NCI-H187 (cell line): ENCODE measurements at places on chromosomes 1 and 21.

GRCh38 chr1:69315823-69316222, 251.9 kb upstream of the LRRC7 start:
- DNase-seq, result no peak

GRCh38 chr1:164895026-164895912, 336.3 kb downstream of the PBX1 start:
- DNase-seq, result no peak

- DNase-seq, result no peak
Measured at GRCh38 chr1:162088281-162088969, 18.9 kb downstream of the NOS1AP start.

DNA sequence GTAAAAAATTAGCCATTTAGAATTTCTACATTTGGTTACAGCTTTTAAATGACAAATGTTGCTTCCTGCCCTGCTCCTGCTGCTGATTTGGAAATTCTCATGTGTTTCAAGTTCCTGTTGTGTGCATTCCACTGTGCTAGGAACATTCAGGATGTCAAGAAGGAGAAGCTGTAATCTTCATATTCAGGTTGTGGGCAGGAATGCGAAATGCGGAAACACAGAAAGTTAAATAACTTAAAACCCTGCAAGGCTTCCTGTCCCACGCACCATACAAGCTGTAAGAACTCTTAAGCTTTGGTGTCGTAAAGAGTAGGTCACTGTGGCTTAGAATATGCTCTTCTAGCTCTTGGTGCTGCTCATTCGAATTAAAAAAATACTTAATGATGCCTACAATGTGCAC, 52.6 kb downstream of the S100B start:
- no peak for DNase-seq

GRCh38 chr1:186502087-186502486, 41.2 kb upstream of the PDC start:
- DNase-seq, result no peak

DNA sequence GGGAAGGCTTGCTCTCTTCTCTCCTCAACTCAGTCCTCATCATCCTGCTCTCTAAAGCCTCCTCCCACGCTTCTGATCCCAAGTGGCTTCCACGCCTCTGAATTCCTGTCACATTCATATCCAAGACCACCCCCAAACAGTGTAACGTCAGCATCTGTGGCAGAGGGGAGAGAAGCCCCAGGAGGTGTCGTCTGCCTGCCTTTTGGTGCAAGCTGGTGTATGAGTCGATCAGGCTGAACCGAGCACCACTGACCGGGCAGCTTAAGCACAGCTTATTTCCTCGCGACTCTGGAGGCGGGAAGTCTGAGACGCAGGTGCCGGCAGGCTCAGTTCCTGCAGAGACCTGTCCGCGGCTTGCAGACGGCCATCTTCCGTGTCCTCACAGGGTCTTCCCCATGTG, 123.8 kb upstream of the RAB4A start:
- no peak for DNase-seq

DNA sequence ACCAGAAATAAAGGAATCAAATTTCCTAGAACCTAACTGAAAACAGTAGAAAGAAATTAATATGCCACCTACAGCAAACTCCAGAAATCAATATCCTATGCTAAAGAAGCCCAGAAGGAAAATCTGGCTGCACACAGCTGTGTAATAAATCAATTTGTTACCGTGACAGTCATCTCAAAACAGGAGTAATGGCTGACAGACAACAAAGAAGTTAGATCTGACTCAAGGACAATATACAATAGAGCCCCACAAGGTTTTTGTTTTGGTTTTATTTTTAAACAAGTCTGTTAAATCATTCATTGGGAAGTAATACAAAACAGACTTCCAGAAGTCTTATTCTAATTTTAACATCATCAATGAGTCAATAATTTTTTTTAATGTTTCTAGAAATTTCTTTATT, 168.4 kb downstream of the RERE start:
- DNase-seq, result no peak

DNA sequence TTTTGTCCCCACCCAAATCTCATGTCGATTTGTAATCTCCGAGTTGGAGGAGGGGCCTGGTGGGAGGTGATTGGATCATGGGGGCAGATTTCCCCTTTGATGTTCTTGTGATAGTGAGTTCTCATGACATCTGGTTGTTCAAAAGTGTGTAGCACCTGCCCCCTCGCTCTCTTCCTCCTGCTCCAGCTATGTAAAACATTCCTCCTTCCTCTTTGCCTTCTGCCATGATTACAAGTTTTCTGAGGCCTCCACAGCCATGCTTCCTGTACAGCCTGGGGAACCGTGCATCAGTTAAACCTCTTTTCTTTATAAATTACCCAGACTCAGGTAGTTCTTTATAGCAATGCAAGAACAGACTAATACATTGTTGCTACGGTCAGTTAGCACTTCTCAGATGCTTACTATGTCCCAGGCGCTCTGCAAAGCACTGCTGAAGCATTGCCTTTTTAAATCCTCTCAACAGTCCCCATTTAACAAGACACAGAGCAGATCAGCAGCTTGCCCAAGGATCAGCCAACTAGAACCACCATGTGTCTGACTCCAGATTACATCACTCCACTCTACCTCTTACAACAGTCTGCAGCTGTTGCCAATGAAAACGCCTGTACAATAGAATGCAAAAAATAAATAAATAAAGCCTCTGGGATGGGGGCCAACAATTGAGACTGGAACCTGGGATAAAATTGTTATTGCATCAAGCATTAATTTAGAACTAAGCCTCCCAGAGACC, 52.4 kb upstream of the USP1 start:
- no peak for DNase-seq

DNA sequence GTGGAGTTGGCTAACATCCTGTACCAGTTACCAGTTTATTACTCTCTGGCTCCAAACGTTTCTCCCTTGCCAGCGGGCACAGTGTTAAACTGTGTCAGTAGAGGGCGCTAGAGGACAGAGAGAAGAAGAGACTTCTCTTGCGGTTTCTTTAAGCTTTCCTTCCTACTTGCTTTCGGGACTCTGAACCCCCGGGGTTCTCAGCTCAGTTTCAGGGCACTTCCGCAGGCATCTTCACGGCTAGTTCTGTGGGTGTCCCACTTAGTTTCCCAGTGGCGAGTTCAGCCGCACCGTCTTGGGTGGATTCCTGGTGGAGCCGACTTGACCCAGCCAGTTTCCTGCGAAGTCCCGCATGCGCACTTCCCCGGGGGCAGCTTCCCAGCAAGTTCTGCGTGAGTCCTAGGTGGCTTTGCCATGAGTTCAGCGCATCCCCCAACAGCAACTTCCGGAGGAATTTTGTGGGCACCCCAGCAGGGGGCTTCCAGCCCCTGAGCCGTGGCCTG, 37.9 kb upstream of the BTG2 start:
- DNase-seq, result peak; percentile 87

DNA sequence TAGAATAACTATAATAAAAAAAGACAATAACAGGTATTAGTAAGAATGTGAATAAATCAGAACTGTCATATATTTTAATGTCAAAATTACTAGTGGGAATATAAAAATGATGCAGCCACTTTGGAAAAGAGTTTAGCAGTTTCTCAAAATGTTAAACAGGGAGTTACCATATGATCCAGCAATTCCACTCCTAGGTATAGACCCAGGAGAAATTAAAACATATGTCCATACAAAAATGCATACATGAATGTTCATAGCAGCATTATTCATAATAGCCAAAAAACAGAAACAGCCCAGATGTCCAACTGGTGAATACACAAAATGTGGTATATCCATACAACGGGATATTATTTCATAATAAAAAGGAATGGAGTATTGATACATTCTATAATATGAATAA, 71.6 kb downstream of the NVL start:
- no peak for DNase-seq

DNA sequence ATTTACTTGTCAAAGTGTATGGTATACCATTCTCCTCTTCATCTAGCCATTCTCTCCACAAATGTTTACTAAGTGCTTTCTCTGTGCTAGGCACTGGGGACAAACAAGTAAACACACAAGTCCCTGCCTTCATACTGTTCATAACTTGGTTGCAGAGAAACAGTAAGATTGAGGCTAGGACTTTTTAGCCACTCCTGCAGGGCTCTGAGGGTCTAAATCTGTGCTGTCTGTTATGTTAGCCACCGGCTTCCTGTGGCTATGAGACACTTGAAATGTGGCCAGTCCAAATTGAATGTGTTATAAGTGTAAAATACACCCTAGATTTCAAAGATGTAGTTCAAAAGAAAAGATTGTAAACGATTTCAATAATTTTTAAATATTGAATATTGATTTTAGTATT, 50.2 kb downstream of the AZIN2 start:
- no peak for DNase-seq

GRCh38 chr21:14630556-14631069, 84.5 kb upstream of the SAMSN1 start:
- no peak for DNase-seq

DNA sequence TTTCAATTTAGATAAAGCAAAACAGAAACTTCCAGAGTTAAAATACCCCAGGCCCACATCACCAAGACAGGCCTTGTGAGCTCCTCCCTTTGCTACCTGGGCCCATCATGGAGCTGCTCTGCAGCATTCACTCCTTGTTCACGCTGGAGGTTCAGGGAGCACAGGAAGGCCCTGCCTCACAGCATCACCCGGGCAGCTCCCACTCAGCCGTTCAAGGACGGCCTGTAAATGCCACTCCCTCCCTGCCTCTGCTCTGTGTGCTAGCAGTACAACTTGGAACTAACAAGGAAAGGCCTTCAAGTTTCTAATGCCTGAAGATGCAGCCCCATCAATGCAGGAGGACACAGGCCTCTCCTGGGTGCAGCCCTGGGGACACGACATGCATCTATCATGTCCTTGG, 11.6 kb downstream of the ATP5PO start:
- DNase-seq, result no peak

- DNase-seq, result peak; percentile 32
Measured at GRCh38 chr1:175217721-175218531, 25.4 kb upstream of the KIAA0040 start.

DNA sequence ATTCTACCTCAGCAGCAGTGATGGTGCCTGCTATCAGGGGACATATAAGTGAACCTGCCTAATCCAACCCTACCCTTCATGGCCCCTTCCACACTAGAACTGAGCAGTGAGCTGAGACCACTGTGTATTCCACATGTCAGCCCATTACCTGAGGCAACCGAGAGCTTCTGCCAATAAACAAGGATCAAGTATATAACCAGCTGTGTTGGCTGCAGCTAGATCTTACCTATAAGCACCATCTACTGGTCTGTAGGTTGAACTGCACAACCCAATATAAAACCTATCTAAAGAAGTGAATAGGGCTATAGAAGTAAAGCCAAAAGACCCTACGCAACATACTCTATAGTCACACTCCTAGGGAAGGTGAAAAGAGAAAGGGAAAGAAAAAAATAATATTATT, 376.9 kb downstream of the HHIPL2 start:
- DNase-seq, result no peak

GRCh38 chr1:10973552-10973951, 38.9 kb upstream of the TARDBP start:
- no peak for DNase-seq

GRCh38 chr1:58710190-58711085, 10.6 kb upstream of the MYSM1 start:
- DNase-seq, result no peak

DNA sequence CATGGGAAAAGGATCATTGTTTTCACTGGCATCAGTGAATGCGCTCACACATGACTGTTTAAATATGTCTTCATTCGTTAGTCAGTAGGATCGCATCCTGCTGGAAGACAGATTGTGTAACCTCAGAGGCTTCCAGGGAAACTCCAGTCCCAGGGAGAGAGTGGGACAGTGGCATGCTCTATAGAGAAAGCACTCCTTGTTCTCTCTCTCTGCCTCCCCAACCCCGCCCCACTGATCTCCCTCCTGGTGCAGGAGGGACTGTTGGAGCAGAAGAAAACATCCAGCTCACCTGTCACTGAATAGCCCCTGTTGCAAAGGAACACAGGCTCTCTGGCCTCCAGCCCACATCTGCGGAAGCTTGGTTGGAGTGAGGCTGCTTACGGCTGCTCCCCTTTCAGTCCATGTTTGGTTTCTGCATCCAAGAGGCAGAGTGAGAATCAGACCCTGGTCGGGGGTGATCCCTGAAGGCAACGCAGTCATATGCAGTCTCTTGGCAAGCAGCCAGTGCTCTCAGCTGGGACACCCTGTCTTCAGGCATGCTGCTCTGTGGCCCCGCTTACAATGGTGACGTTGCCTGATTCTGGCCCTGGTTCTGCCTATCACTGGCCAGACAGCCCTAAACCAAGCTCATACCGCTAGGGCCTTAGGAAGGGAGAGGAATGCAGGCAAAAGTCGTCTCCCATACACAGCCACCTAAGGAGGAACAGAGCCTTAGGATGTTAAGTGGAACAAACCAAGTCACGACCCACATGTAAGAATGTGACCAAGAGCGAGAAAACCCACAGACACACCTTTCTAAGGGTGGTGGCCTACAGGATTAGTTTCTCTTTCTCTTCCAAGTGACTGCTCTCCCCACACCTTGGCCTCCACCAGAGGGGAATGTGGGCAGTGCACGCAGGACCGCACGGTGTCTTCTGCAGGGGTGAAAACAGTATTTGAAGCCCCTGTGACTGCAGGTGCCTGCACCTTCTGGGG, 39.7 kb downstream of the BACE2 start:
- DNase-seq, result no peak

DNA sequence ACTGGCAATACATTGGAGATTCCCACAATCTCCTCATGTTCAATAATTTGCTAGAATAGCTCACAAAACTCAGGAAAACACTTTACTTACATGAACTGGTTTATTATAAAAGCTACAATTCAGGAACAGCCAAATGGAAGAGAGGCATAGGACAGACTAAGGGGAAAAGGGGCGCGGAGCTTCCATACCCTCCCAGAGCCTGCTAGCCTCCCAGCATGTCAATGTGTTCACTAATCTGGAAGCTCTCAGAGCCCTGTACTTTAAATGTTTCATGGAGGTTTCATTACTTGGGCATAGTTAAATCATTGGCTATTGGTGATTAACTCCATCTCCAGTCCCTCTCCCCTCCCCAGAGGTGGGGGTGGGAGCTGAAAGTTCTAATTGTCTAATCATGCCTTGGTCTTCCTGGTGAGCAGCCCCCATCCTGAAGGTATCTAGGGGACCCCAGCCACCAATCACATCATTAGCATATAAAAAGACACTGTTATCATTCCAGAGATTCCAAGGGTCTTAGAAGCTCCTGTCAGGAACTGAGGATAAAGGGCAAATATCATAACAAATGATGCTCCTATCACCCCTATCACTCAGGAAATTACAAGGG, 10.9 kb upstream of the DMRTB1 start:
- DNase-seq, result no peak

DNA sequence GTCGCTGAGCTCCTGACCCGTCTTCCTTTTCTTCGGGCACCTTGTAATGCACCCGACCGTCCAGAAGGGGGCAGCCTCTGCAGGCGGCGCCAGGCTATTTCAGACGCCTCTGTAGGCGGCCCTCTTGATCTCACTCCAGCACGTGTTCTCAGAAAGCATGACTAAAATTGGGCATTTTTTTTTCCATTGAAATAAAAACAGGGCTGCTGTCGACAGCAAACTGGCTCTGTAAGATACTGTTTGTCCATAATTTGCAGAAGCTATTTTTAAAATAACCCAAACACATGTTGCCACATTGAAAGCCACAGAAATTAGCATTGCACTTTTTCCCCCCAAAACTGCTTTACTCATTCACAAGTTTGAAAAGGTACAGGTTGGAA, 78.0 kb downstream of the STUM start:
- no peak for DNase-seq
